PC-9 (cell line): ENCODE measurements at places on chromosomes 5 and 9.

DNA sequence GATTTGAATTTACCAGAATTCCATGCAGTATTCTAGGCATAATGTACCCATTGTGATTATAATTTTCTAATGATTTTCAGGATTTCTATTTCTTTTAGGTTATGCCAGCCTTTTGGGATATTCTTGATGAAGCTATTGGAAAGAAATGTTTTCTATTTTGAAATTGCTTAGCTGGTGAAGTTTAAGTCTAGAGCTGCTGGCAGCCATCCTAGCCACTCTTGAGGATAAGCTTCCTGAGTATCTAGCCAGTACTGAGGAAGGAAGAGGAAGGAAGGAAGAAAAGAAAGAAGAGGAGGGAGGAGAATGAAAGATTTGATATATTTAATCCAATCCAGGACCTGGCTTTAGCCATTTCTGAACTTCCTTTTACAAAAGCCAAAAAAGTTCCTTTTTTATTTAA is 142.1 kb upstream of the DAB2 start:
- DNase-seq: no peak

DNA sequence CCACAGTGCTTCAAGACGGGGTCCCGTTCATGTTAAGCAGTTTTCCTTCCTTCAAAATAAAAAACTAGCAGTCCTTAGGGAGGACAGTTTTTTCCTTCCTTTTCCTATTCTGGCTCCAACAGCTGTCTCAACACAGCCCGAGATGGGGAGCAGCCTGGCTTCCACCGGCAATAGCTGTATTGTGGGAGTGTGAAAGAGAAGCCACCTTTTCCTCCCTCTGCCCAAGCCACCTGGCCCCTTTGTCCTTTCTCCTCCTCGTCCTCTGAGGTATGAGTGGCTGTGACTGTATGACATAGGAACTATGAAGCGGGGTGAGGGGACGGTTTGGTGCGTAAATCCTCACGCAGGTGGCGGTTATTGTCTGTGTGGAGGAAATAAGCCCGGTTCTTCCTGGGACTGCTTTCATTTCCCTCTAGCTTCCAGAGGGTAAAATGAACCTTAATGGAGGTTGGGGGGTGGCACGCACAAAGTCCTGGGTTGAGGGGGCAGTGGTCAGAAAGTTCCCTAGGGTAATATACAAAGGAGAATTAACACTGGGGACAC is 292.0 kb upstream of the DMRT1 start:
- no peak for DNase-seq

DNA sequence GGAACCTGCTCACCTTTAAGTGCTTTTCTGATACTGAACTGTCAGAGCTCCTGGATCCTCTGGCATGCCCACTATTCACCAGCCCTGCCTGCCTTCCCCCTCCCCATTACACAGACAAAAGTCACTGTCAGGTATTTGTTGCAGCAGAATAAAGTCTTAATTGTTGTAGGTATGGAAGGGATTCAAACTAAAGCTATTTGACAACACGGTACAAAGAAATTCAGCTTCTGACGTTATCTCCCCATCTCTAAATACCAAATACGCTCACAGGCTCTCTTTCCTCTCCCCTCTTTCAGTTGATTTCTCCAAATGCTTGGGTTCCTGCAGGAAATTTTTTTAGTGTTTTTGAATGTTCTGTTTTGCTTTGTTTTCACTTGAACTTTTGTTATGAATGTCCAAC is 9.3 kb upstream of the TGFBR1 start:
- no peak for DNase-seq

DNA sequence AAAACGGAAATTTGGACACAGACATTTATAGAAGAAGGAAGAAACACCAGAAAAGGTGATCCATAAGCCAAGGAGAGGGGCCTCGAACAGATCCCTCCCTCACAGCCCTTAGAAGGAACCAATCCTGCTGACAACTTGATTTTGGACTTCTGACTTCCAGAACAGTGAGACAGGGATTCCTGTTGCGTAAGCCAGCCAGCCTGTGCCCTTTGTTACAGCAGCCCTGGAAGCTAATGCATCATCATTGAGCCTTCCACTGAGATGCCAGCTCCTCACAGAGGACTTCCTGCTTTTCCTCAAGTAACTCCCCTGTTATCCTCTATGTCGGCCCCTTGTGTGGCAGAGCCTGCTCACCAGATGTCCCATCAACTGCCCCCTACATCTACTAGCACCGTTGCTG is 94.1 kb downstream of the JMY start:
- no peak for DNase-seq

- DNase-seq: no peak
These were observed 14.3 kb downstream of the PHF2 start for GRCh38 chr9:93590609-93591234.

GRCh38 chr5:117794847-117795246 is 1193.5 kb downstream of the DTWD2 start:
- DNase-seq: no peak

DNA sequence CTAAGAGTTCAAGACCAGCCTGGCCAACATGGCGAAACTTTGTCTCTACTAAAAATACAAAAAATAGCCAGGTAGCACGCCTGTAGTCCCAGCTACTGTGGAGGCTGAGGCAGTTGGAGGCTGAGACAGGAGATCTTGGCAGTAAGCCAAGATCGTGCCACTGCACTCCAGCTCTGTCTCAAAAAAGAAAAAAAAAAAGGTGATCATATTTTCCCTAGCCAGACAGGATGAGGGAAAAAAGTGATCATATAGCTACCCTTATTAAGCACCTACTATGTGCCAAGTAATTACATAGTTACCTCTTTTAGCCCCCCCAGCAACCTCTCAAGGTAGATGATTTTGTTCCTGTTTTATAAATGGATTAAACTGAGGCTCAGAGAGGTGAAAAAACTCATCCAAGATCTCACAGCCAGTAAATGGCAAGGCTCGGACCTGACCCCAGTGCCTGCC is 18.1 kb upstream of the RPL26L1 start:
- no peak for DNase-seq

GRCh38 chr9:137380171-137380570 is 42.8 kb downstream of the EXD3 start:
- DNase-seq: no peak

DNA sequence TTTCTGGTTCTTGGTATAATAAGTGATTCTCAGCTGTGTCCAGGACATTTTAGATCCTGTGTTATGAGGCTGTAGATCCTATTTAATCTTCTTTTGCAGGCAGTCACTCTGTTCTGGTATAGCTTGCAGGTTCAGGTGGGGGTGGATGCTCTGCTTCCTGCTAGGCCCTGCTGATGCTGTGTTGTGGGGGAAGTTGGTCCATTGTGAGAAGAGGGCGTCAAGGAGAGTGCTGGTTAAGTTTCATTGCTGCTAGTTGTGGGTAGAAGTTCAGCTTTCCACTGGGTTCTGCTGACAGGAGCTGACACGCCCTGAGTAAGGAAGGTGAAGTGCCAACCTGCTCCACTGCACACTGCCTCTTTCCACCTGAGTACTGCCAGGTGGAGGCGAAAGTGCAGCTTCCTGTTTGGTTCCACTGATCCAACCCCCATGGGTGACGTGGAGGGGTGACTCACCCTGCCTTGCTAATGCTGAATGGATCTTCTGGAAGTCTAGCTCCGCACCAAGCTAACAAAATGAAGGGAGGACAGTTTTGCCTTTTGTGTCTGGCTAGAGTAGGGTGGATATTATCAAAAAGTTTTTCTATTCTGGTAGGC is 16.3 kb downstream of the NMRK1 start:
- DNase-seq: no peak

GRCh38 chr5:176650354-176650884 is 3.1 kb downstream of the TSPAN17 start:
- DNase-seq: no peak

GRCh38 chr5:170769246-170769645 is 14.3 kb upstream of the GABRP start:
- DNase-seq: no peak

DNA sequence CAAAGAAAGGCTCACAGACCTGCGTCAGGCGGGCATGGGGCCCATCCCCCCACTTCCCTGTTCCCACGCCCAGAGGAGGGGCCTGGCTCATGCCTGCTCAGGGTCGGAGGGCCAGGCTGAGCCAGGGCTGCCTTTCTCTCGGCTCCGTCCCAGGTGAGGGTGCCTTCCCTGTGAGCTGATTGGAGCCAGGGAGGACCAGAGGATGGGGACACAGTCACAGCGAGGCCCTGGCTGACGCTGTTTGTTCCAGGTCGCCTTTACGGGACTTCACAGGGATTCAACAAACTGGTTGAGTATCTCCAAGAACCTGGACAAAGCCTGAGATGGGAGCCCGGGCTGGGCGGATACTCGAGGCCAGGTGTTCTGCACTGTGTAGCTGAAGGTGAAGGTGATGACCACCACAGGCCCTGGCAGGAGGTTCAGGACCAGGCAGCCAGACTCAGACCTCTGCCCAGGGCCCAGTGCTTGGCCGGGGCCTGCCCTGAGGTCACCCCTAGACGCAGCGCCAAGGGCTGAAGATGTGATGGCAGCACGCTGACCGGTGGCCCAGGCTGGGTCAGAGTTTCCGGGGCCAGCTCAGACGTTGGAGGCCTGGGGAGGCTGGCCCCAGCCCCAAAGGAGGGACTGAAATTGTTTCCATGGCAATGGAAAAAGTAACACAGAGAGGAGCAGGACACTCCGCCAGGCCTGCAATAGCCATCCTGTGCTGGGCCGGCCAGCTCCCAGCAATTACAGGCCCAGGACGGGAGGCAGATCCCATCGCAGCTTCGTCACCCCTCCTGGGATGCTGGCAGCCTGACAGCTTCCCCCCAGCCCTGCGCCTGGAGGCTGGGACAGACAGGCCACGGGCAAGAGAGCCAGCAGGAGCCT is 65.3 kb upstream of the ADAMTS2 start:
- no peak for DNase-seq

DNA sequence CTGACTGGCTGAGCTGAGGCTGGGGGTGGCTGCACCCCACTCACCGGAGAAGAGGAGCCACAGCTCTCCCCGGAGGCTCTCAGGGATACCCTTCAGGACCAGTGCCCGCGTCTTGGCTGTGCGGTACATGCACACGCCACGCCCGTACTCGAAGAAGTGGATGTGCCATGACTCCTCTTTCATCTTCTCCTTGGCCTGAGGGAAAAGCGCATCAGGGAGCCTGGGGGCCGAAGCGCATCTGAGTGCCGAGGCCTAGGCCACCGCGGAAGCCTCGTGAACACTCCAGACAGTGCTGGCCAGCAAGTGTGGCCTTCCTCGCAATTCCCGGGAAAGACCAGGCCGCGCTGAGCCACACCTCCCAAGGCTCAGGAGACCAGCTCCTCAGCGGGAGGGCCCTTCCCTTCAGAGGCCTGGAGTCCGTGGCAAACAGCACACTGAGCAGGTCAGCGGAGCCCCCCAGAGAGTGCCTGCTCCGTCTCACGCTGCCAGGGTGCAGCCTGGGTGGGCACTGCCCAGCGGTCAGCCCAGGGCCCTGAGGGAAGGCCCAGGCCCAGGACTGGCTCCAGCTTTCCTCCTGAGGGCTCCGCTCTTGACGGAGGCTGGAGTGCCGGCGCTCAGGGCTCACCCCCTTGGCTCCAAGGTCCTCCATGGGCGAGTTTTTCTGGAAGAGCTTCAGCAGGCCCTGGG is 20.5 kb upstream of the MRNIP start:
- DNase-seq: no peak

GRCh38 chr9:123548741-123549545 is 192.9 kb downstream of the CRB2 start:
- no peak for DNase-seq

DNA sequence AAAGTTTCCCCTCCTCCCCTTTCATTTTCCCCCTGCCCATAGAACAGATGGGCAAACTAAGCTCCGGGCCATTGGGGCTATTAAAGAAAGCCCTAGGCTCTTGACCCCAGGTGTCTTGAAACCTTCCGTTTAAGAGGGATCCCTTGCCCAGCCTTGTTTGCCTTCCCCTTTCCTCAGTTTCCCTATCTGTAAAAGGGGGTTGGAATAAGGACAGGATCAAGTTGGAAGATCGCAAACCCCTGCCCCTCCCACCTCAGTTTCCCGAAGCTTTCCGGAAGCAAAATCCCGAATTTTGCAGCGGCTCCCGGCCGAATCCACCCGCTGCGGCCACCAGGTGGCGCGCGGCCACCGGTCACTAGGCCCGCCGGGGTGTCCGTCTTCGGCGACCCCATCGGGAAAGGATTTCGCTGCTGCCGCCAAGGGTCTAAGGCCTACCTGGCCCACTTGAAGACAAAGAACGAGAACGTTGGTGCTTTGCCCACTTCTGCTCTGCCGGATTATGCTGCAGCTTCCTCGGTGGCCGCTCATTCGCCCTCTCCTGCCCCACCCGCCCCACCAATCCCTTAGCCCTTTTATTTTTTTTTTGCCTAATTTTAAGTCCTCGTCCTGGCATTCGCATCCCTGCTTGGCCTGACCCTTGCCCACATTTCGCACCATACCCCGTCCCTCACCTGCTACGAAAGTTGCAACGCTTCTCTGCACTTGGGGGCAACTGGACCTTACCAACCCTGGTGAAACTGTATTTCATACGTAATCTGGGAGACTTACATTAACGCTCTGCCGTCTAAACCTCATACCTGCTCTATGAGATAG is 962 bp upstream of the NR6A1 start:
- DNase-seq: peak; percentile 87

- no peak for DNase-seq
These were observed 40.0 kb downstream of the NUDT12 start for GRCh38 chr5:103522586-103522985.

GRCh38 chr5:73454379-73455036 is 5.9 kb upstream of the FOXD1 start:
- DNase-seq: peak; percentile 80

- no peak for DNase-seq
These were observed 3.0 kb upstream of the DPYSL3 start for GRCh38 chr5:147512659-147513379.

DNA sequence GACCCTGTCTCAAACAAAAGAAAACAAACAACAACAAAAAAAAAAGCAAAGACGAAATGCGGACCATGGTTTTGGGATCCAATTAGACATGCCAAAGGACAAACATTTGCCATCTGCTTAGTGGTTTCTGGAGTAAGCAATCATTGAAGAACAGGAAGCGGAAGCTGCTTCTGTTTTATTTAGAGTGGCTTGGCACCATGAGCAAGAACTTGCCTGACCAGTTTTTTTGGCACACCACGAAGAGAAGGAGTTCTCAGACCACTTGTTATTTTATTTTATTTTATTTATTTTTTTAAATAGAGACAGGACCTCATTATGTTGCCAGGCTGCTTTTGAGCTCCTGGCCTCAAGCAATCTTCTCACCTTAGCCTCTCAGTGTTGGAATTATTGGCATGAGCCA is 17.0 kb downstream of the BTF3 start:
- DNase-seq: peak; percentile 19

DNA sequence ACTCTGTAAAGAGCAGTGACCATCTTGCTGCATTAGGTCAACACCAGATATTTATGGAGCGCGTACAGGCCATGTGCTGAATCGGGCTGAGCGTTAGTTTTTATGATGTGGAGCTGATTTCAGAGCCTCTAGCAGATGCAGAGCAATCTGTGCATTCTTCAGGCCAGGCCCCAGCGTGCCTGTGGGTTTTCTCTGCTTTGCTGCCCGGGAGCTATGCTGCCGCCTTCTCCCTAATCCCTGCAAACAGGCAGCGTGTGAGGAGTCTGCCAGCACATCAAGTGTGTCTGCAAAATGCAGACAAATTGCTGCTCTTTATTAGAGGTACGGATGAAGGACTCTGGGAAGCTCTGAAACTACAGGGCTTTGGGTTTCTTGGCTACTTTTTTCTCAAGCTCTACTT is 170.0 kb downstream of the NTRK2 start:
- DNase-seq: no peak

- no peak for DNase-seq
These were observed 476.8 kb downstream of the LRRC70 start for GRCh38 chr5:63055421-63055820.

GRCh38 chr5:37002176-37002751 is 125.7 kb downstream of the NIPBL start:
- no peak for DNase-seq

GRCh38 chr9:126357074-126357473 is 30.4 kb downstream of the MVB12B start:
- DNase-seq: no peak

- DNase-seq: no peak
These were observed 3.3 kb downstream of the STKLD1 start for GRCh38 chr9:133379153-133380086.
